Mesenteric fat pad (tissue), 1 donor: ENCODE measurements at places on chromosomes 3 and 15. TPM values are rescaled to one million over a fixed set of nuclear protein-coding genes. Genes with fewer than 3 reads are reported as not detected.

GRCh38 chr15:77104155-77104554, 33.2 kb upstream of the TSPAN3 start:
- DNase-seq = no peak

Gene CDCP1
- total RNA-seq = 4.8 TPM

GRCh38 chr3:61237858-61238257, 13.4 kb downstream of the FHIT start:
- DNase-seq = no peak

Gene DLEC1
- total RNA-seq = 1.9 TPM

Gene AP3B2
- total RNA-seq = 0.84 TPM

Gene UBA7
- 38.2 TPM for total RNA-seq

Gene MAP4
- total RNA-seq = 303 TPM

Gene IL5RA
- total RNA-seq = not detected

DNA sequence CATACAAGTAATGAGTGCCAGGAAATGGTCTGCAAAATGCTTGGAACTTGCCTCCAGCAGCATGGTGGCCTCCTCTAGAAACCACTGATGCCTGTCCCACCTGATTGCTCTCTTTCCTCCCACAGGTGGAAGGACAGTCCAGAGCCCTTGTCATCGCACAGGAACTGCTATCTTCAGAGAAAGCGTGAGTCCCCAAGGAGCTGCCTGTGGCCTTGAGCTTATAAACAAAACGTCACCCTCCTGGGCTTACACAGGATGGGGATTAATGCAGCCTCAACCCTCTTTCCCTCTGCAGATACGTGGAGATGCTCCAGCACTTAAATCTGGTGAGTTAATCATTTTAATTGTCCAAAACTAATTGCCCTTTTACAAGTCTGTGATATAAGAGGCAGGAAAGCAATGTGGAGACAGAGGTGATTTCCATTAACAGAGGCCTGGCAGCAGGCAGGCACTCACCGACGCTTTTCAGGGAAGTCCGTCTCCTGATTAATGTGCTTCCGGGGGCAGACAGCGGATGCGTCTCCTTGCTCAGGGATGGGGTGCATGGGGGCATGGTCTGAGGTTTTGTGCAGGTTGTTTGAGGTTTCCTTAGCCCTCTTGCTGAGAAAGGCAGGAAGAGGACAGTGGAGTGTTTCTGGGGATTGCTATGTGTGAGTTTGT, 61.8 kb downstream of the FGD5 start:
- DNase-seq = no peak

- DNase-seq = no peak
These were observed 1.8 kb upstream of the EOMES start for GRCh38 chr3:27723815-27724458.

Gene TP63
- total RNA-seq = 0.35 TPM

DNA sequence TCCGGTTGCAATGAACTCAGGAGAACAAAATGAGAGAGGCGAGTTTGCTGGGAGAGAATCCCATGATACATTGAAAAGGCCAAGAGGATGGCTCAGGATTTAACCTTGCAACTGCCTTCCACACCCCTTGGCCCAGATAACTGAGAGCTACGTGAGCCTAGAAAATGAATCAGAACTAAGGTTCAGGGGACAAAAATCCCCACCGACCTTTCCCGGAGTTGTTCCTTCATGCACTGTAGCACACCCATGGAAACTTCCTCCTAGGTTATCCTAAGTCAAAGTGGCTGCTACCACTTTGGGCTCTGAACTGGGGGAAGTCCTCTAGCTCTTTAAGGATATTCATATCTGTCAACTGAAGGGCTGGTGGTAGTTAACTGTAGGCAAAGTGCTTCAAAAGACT, 58.3 kb upstream of the SLC4A7 start:
- no peak for DNase-seq

- DNase-seq = no peak
These were observed 291.0 kb upstream of the TGFBR2 start for GRCh38 chr3:30315447-30315846.

- no peak for DNase-seq
These were observed 202.8 kb downstream of the SV2B start for GRCh38 chr15:91302588-91303439.

DNA sequence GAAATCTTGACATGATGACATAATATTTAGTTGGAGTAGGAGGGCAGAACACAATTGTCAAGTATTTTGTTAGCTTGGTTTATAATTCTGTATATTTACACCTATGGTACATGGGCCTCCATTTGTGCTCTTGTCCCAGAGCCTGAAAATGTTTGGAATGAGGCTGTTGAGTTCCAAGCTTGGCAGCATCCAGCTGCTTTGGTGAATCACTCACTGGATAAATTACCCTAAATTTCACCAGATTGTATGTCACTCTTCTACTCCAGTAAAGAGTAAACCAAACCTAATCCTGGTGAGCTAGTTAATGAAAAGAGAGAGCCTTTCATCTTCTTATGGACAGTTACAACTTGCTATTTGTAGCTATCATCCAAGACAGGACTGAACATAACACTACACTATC, 928.7 kb downstream of the DIPK2A start:
- no peak for DNase-seq

GRCh38 chr3:138440596-138440995, 6.2 kb downstream of the ESYT3 start:
- DNase-seq = no peak

Gene STRIT1
- not detected for total RNA-seq

GRCh38 chr3:105647047-105647446, 221.8 kb downstream of the CBLB start:
- no peak for DNase-seq

- DNase-seq = no peak
These were observed 208.1 kb downstream of the MINAR1 start for GRCh38 chr15:79640206-79640605.

- DNase-seq = no peak
These were observed 44.3 kb upstream of the FSIP1 start for GRCh38 chr15:39826975-39827374.

- DNase-seq = no peak
These were observed 12.8 kb upstream of the GATA2 start for GRCh38 chr3:128505771-128506170.

DNA sequence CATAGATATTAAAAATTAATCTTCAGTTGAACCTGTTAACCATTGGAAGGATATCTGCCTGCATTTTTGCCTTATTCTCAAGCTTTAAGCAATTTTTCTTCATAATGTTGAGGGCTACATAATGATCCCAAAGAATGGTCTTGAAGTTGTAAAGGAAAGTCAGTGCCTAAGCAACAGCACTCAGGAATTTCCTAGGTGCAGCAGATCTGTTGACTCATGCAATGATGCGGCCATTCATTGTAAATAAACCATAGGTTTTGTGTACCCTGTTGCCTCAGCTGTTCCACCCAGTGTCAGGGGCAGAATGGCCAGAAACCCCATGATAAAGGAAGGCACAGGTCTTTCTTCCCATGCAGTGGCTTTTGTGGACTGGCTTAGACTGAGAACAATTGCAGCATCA, 78.4 kb upstream of the TRIM42 start:
- no peak for DNase-seq

Gene PCOLCE2
- total RNA-seq = 255 TPM

GRCh38 chr3:24680214-24680967, 185.7 kb upstream of the THRB start:
- DNase-seq = no peak

Gene CFAP91
- total RNA-seq = 0.39 TPM

DNA sequence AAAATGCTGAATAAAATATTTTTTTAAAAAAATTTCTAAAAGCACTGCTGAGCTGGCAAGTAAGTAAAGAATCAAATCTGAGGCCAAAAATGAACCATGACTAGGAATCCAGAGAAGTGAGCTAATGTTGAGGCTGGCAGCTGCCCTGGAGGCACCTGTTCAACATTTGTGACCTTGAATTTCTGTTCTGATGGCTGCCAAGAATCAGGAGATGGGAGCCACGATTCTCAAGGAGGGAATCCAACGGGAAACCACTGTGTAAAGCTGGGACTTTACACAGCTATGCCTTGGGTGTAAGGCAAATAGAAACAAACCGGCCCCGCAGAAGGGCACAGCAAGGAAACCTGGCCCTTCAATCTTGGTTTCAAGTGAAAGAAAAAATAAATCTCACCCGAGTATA, 22.7 kb downstream of the HEG1 start:
- DNase-seq = no peak

GRCh38 chr3:176767385-176767784, 429.9 kb downstream of the TBL1XR1 start:
- DNase-seq = no peak

Gene PRKCD
- 80.4 TPM for total RNA-seq

DNA sequence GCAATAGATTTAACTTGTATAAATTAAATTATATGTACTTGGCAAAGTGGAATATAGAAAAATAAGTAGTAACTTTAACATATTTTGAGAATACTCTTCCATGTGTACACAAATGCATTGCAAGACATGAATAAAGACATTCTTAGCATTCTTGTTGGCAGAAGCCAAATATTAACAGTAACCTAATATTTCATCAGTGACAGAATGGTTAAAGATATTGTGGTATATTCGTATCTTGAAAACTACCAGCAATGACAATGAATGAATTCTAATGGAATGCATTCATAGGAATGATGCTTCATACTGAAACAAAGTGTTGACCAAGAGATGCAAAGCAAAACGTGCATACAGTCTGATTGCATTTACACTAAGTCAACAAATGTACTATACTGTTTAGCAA, 524.7 kb downstream of the GRM7 start:
- DNase-seq = no peak

GRCh38 chr3:9957214-9957613, 5.0 kb upstream of the PRRT3 start:
- no peak for DNase-seq

DNA sequence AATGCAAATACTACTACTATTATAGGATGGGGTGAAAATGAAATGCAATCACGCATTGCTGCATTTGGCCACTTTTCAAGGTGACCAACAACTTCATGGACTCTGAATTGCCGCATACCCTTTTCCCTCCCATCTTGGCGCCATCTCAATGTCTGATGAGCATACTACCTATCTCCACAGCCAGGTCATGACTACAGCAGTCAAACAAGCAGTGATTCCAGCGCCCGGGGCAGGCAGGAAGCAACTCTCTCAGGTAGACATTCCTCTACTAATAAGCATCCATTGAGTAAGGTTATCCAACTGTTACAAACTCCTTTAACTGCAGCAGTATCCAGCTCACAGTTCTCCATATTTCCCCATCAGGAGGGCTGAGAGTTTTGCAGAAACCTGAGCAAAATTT, 155.4 kb downstream of the ADAMTS17 start:
- peak; percentile 43 for DNase-seq

Gene TMA7
- 144 TPM for total RNA-seq

Gene PCSK6
- 16.9 TPM for total RNA-seq

- peak; percentile 22 for DNase-seq
These were observed 21.7 kb downstream of the XXYLT1 start for GRCh38 chr3:195249057-195249770.

Gene PRC1
- 3.8 TPM for total RNA-seq
